ENCODE measurements at places on chromosomes 5 and 9.

DNA sequence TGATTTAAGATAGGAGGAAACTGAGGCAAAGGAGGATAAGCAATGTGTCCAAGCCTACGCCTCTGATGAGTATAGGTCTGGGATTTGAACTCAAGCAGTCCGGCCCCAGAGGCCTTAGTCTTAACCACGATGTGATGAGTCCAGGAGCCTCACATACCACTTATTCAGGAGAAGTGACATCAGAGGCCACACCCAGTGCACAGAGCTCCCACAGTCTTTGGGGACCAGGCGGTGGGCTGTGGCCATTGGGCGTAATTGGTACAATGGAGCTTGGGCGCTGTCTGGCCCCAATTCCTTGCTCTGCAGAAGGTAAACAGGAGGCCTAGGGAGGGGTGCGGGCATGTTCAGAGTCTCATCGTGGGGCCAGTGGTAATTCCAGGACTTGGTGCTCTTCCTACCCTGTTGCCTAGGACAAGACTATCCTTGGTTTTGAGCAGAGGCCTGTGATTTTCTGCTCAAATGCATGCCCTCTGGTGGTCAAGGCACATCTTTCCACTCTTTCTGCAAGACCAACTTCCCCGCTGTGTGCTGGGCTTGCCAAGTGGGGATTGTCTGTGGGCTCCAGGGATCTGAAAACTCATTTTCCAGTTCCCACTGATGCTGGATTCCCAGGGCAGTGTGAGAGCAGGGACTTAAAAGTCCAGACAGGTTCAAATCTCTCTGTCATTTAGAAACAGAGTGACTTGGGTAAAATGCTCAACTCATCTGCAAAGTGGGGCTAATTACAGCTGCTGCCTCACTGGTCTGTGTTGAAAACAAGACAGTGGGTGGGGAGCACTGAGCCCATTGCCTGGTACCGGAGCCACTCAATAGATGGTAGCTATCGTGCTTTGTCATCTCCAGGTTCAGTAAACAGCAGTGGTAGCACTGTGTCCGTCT is 15.8 kb downstream of the NDST1 start:
- DNase-seq: no peak

- no peak for DNase-seq
These were observed at the start of gene MYOT for GRCh38 chr5:137867664-137868063. TSS of gene MYOT (plus strand) at chr5:137867860. CDS start at chr5:137870652, 2,792 bp downstream.

GRCh38 chr5:176656467-176656990 is 9.2 kb downstream of the TSPAN17 start:
- DNase-seq: no peak

DNA sequence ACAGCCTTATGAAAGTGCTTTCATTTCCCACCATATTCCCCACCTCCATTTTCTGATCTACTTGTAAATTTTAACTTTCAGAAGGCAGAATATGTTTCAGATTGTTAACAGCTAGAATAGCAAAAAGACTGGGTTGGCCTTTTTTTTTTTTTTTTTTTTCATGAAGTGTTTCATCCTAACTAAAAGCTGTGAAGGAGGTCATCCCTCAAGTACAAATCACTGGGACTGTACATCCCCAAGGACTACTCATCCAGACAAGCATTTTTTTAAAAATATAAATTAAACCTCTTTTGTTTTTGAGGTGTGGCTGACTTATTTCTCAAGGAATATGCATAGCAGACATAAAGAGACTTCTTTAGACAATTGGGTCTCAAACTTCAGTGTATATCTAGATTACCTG is 542.1 kb upstream of the TUSC1 start:
- no peak for DNase-seq

DNA sequence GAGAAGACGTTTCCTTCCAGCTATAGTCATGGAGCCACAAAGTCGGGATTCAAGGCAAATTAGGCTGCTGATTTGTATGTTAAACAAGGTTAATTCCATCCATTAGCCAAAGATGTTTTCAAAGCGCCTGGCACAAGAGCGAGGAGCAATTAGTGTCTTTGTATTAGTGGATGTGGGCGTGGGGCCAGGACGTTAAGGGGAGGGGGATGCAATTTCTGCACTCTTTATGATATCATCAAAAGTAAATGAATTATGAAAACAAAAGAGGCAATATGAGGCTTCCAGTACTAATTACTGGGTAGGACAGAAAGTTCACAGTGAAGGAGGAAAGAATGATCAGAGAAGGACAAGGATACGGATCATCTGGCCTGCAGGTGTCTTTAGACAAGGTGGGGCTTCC is 230.9 kb upstream of the MSX2 start:
- no peak for DNase-seq

DNA sequence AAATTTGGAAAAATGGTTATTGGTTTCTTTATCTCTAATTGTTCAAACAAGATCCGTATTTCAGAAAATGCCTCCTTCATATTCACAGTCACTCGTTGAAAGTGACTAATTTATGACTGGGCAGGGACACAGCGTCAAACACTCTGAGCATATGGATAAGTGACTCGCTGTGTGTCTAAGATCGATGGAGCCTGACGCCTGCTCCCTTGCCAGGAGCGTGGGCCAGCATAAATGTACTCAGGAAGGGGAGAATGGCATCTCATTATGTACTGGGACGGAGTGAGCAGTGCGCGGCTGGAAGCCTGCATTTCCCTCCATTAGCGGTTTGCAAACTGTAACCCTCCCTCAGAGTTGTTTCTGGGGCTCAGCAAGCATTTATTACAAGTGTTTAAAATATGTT is 79.8 kb upstream of the CAST start:
- no peak for DNase-seq

DNA sequence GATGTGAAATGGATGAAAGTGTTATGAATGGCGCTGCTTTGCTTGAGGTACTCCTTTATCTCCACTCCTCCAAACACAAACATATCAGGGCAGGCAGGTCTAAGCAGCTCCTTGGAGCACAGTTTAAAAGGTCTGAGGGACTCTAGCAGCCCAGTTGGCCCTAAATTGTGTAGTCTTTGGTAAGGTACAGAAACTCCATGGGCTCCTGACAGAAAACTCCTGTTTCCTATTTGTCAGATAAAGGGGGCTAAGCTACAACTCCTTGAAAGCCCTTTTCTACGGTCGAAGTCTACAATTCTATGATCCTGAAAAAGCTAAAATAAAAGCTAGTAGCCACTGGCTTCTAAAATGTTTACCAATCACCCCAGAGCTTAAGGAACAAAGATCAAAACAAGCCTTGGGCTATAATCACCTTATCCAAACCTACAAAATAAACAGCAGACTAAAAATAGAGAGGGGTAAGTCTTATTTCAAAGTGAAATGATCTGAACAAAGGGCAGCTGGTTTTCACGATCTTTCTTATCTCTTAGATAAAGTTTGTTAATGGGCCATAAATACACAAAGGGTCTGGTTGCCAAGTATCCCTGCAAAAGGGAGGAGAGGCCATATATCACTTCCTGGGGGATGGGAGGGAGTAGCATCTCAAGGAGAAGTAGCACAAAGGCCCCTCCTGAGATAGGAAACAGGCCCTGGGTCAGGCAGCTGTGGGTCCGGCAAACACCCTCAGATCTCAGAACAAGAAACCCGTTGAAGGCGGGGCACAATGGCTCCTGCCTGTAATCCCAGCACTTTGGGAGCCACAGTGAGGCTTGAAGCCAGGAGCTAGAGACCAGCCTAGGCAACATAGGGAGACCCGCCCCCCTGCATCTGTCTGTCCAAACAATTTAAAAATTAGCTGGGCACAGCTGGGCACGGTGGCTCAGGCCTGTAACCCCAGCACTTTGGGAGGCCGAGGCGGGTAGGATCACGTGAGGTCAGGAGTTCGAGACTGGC is 28.3 kb upstream of the DENND4C start:
- no peak for DNase-seq

- DNase-seq: no peak
These were observed 15.0 kb upstream of the S1PR3 start for GRCh38 chr9:88975966-88976889.

DNA sequence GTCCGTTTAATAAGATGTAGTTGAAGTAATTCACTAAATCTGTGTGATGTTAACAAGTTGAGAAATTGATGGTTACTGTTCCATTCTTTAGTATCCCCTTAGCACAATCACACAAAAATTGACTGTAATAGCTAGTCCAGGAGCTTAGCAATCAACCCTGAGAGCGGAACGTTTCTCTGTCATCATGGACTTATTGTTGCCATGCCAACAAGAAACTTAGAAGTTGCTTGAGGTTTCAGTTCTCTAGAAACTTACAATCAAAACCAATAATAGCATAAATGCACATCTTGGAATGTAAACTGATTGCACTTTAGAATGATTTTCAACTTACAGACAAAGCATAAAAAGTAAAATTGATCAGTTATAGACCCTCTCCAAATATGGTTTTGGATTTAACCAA is 125.4 kb upstream of the ANKH start:
- DNase-seq: no peak

- no peak for DNase-seq
These were observed 111.3 kb downstream of the STK32A start for GRCh38 chr5:147346006-147346561.

- DNase-seq: no peak
These were observed 433.4 kb upstream of the TNC start for GRCh38 chr9:115551396-115551795.

GRCh38 chr5:53940921-53941320 is 369.5 kb downstream of the ARL15 start:
- DNase-seq: no peak

DNA sequence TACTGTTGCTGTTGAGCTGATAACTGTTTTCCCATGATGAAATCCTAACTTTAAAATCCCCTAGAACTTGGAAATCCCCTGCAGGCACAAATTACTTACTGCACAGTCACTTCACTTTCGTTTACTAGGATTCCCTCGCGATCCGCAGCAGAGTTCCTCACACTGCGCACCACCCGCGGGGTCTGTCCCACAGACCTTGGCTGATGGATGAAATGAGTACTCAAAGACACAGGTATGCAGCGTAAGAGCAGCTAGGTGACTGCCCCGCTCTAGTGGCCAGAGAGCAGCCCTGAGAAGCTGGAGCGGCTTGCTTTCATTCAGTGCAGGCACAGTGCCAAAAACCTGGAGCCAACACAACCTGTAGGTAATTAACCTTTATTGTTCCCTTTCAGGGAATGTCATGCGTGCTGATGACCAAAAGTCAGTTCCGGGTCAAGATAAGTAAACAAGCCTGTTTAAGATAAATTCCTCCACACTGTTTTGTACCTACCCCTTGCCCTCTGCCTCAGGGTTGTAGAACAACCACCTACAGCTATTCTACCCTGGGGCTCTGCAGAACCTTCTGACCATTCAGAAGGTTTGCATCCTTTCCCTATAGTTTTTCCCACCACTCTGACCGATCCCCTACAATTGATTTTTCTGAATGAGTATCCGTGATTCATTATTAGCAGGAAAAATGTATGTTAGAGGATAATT is 191.2 kb downstream of the CDH9 start:
- peak; percentile 78 for DNase-seq

DNA sequence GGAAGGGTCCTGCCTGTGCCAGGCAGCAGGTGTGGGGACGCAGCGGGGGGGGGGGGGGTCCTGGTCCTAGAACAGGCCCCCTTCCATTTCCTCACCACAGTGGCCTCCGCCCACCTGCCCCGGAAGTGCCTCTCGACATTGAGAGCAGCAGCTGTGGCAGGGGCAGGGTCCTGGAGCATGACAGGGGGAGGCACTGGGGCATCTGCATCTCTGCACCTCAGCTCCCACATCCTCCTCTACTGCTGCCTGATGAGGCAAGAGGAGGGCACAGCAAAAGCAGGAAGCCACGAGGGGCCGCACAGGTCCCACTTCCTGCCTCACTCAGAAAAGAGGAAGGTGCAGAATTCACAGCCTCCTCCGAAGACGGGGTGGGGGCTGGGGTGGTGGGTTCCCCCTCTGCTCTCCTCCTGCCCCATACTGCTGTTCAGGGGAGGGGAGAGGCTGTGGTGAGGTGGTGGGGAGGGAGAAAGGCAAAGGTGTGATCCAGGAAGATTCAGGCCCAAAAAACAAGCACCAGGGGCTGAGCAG is 14.8 kb downstream of the AKNA start:
- no peak for DNase-seq

- DNase-seq: no peak
These were observed 35.6 kb downstream of the ROR2 start for GRCh38 chr9:91914404-91914803.

DNA sequence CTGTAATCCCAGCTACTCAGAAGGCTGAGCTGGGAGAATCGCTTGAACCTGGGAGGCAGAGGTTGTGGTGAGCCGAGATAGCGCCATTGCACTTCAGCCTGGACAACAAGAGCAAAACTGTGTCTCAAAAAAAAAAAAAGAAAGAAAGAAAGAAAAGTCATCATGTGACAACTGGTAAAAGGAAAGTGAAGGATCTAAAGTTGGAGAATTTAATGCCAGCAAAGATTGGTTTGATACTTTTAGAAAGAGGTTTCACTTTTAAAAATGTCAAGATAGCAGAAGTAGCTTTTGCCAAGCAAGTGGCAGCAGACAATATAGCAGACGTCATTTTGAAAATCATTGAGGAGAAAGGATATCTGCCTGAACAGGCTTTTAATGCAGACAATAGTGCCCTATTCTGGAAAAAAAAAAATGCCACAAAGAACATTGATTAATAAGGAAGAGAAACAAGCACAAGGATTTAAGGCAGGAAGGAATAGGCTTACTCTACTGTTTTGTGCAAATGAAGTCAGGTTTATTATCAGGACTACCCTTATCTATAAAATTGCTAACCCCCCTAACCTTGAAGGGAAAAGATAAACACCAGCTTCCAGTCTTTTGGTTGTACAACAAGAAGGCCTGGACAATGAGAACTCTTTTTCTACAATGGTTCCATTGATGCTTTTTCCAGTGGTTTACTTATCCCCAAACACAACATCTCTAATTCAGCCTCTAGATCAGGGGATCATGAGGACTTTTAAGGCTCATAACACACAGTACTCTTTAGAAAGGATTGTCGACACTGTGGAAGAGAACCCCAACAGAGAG is 12.0 kb downstream of the PKD2L2 start:
- no peak for DNase-seq

GRCh38 chr5:77266291-77266690 is 55.8 kb downstream of the PDE8B start:
- no peak for DNase-seq

GRCh38 chr5:10789726-10790125 is 28.7 kb upstream of the DAP start:
- DNase-seq: no peak

DNA sequence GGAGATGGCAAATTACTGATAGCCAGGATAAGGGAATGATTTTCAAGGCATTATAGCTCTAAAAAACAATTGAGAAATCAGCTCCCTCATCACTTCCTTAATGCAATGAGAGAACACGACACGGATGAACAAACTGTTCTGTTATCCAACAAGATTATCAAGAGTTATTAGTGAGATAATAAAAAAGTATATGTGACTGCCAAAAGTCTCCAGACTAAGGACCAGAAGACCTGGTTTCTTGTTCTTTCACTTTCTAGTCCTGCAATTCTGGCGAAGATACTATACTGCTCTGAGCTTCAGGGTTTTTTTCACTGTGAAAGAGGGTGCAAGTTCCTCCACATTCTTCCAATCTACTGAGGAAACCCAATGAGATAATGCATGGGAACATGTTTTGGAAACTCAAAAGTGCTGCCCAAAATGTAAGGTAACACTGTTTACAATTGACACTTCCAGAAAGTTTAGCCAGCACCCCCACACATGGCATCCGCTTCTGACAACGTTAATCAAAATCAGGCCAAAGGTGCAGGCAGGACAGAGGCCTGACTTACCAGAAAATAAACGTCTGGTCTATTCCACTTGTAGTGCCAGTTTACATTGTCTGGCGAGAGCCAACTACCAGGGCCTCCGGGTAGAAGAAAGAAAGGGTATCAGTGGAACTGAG is 254.2 kb downstream of the DOCK8 start:
- DNase-seq: no peak

All from T1000 (cell line).